ENCODE measurements at places on chromosomes 12 and 14. TPM values are rescaled to one million over a fixed set of nuclear protein-coding genes. Genes with fewer than 3 reads are reported as not detected.

The PLEKHG7 gene
- not detected for total RNA-seq

The PLEKHH1 gene
- total RNA-seq = 40.0 TPM

The PRPH gene
- total RNA-seq = 7.3 TPM

The AICDA gene
- total RNA-seq = not detected

The KLRK1 gene
- not detected for total RNA-seq

DNA sequence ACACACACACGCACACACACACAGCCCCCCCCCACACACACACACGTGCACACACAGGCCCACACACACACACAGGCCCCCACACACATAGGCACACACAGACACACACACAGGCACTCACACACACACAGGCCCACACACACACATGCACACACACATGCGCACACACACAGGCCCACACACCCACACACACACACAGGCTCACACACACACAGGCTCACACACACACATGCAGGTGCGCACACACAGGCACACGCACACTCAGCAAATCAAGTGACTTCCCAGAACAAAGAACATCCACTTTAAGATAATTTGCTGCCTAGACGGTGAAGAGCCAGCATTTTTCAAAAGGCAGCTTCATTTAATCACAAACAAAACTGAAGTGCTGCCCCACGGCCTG is 78.5 kb upstream of the FBRSL1 start:
- peak overlapping the region; percentile 37 for H3K4me3 ChIP-seq
- DNase-seq = no peak
- no peaks in the 10 kb centered on the region for H3K4me1 ChIP-seq
- no peaks in the 10 kb centered on the region for H3K36me3 ChIP-seq
- H3K27ac ChIP-seq = peak overlapping the region; percentile 18

DNA sequence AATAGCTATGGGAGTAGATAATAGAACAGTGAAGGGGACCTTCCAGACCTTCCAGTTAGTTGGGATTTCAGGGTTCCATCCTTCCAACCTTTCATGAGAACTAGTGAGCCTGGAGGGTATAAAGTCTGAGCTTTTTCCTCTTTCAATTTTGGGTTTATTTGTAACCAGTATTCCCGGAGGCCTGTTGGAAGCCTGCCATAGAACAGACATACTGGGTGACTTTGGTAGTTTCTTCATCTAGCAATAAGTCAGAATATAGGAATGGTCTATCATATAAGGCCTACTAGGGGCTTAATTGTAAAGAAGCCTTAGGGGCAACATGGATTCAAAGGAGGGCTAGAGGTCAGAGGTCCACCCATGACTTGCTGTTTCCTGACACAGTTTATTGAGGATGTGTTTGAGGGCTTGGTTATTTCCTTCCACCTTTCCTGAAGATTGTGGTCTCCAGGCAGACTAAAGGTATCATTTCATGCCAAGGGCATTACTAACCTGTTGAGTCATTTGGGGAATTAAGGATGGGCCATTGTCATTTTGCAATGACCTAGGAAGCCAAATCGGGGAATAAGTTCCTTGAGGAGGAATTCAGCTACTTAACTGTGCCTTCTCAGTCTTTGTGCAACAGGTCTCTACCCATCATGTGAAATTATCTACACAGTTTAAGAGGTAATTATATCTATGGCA is 410.3 kb downstream of the SLC6A15 start:
- H3K27me3 ChIP-seq = no peaks in the 10 kb centered on the region
- H3K4me1 ChIP-seq = peaks cover 7% of the 10 kb centered on the region
- H3K36me3 ChIP-seq = no peaks in the 10 kb centered on the region
- no peak overlapping the region for H3K27ac ChIP-seq

GRCh38 chr12:88733008-88733407 is 152.7 kb upstream of the KITLG start:
- no peak overlapping the region for H3K27ac ChIP-seq
- H3K27me3 ChIP-seq = no peaks in the 10 kb centered on the region
- no peak overlapping the region for H3K4me3 ChIP-seq
- no peak for DNase-seq
- no peaks in the 10 kb centered on the region for H3K36me3 ChIP-seq

GRCh38 chr12:132804426-132804861 is 24.2 kb downstream of the GOLGA3 start:
- peaks cover 17% of the 10 kb centered on the region for H3K36me3 ChIP-seq
- no peaks in the 10 kb centered on the region for H3K27me3 ChIP-seq
- H3K27ac ChIP-seq = no peak overlapping the region

DNA sequence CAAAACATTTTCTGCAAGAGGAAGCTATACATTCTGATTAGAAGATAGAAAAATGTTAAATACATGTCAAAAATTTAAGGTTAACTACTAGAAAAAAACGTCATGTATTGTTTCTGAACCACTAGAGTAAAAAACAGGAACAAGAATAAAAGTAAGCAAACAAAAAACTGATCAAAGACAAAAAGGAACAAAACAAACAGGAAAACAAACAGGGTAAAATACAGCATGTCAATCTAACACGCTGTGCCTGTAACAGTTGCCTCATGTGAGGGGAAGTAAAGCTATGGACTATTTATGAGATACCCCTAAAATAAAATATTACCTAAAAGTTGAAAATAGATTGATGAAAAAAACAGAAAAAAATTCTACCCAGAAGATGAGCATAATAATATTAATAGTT is 43.9 kb downstream of the EGLN3 start:
- DNase-seq = no peak
- no peaks in the 10 kb centered on the region for H3K36me3 ChIP-seq
- no peaks in the 10 kb centered on the region for H3K27me3 ChIP-seq
- H3K4me1 ChIP-seq = no peaks in the 10 kb centered on the region
- no peak overlapping the region for H3K27ac ChIP-seq

- DNase-seq = no peak
- H3K36me3 ChIP-seq = no peaks in the 10 kb centered on the region
- peaks cover 9% of the 10 kb centered on the region for H3K4me1 ChIP-seq
- H3K27ac ChIP-seq = peak overlapping the region; percentile 8
- H3K27me3 ChIP-seq = peaks cover 55% of the 10 kb centered on the region
- no peak overlapping the region for H3K4me3 ChIP-seq
Observed at GRCh38 chr14:76525106-76525821, 149.3 kb downstream of the ESRRB start.

DNA sequence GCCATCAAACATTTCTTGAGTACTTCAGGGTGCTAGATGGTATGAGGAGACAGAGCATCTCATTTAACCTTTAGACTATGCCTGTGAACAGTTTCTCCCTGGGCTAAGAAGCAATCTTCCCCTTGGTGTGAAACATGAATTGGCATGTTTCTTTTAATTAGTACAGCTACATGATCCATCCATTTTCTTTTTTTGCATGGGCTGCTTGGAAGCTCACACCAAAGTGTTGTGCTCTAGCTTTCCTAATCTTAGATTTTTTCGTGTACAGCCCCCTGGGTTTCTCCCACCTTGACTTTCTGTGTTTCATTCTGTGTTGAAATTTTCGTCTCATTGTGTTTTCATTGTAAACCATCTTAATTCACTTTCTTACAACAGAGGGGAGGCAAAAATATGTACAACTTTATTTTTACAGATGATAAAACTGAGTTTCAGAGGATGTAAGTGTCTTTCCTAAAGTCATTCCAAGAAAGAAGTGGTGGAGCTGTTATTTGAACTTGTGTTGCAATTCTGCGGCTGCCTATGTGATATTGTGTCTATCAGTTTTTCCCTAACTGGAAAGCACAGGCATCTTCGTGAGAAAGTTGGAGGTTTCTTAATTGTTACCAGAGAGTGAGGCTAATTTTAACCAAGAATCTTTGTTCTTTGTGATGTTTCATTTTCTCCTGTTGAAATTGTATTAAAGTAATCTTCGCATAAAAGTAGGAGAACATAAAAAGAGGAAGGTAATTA is 64.5 kb downstream of the DAAM1 start:
- peaks cover 47% of the 10 kb centered on the region for H3K4me1 ChIP-seq
- no peak overlapping the region for H3K27ac ChIP-seq
- no peak overlapping the region for H3K4me3 ChIP-seq
- H3K36me3 ChIP-seq = peaks cover 12% of the 10 kb centered on the region
- H3K27me3 ChIP-seq = no peaks in the 10 kb centered on the region

Measured in type B pancreatic cell (in vitro differentiated cells).